ENCODE measurements at places on chromosomes 1 and 21.

DNA sequence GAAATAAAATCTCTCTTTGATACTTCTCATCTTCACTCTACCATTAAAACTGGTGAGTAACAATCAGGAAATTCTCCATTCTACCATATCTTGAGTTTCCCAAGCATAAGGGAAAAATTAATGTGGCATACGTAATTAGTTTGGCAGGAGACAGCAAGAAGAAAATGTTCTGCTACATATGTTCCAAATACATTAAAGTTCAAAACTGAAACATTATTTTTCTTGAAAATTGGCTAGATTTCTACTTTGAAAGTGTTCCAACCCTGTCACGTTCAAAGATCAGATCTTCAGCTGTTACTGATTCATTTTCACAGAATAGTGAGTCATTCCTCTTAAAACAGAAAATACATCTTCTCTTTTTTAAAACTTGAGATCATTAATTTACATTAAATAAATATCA, 48.5 kb downstream of the PIGK start:
- DNase-seq, result no peak

- DNase-seq, result no peak
These were observed 41.8 kb downstream of the FNBP1L start for GRCh38 chr1:93489756-93490155.

- no peak for DNase-seq
These were observed 4.9 kb upstream of the SPRR2G start for GRCh38 chr1:153155541-153155940.

- no peak for DNase-seq
These were observed 274.5 kb downstream of the VAV3 start for GRCh38 chr1:107690491-107690890.

DNA sequence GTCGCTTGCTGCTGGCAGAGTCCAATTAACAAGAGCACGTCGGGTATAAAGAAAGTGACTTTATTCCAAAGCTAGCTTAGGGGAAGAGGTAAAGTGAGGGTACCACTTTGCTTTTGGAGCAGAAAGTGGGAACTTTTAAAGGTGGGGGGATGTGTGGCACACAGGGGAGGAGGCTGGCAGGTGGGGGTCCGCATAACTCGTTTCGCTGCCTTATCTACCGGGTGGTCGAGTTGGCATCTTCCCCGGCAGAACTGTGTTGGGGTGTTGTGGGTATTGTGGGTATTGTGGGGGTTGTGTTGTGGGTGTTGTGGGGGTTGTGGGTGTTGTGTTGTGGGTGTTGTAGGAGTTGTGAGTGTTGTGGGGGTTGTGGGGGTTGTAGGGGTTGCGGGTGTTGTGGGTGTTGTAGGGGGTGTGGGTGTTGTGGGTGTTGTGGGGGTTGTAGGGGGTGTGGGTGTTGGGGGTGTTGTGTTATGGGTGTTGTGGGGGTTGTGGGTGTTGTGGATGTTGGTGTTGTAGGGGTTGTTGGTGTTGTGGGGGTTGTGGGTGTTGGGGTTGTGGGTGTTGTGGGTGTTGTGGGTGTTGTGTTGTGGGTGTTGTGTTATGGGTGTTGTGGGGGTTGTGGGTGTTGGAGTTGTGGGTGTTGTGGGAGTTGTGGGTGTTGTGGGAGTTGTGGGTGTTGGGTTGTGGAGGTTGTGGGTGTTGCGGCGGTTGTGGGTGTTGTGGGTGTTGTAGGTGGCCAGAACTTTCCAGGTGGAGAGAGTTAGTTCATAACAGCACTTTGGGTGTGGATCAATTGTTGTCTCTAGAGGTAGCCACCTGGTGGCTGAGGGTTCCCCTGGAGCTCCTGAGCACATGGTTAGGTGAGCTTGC, 52.7 kb downstream of the AGPAT3 start:
- DNase-seq, result no peak
